Renal cortex interstitium (tissue), 15 donors: ENCODE measurements at places on chromosomes 13 and 19. TPM values are rescaled to one million over a fixed set of nuclear protein-coding genes. Genes with fewer than 3 reads are reported as not detected.

DNA sequence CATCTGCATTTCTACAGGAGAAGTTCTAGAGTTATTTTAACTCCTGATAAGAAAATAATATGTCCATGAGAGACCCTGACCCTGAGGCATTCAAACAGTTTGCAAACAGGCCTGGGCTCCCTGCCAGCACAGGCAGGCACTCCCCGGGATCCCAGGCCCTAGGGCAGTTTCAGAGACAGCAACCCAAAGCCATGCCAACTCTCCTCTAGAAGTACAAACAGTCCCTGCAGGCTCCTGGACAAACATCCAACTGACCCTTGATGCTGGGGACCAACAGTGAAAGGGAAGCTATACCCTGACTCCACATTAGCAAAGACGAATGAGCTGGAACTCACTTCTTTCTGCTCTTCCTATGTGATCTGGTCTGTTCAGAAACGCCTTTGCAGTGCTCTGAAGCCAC lies 44.8 kb downstream of the CCDC70 start:
- DNase-seq: no peak

DNA sequence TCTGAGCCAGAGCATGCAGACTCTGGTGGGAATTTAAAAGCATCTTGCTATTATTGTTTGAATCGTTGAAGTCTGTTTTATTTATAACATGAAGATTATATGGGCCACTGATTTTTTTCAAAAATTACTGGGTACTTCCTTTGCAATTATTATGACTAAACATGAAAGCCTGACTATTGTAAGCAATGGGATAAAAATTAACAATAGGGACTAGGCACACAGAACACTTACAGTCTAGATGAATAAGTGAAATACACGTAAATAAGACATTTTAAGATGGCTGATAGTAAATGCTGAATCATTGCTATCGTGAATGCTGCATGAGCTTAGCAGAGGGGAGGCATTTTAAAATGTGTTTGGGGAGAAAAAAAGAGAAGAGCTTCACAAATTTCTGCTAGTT lies 81.0 kb upstream of the MAB21L1 start:
- no peak for DNase-seq

The ZNF816 gene
- polyA plus RNA-seq: 18.3 TPM

The WDR87 gene
- polyA plus RNA-seq: not detected

The CHAMP1 gene
- 39.5 TPM for polyA plus RNA-seq

DNA sequence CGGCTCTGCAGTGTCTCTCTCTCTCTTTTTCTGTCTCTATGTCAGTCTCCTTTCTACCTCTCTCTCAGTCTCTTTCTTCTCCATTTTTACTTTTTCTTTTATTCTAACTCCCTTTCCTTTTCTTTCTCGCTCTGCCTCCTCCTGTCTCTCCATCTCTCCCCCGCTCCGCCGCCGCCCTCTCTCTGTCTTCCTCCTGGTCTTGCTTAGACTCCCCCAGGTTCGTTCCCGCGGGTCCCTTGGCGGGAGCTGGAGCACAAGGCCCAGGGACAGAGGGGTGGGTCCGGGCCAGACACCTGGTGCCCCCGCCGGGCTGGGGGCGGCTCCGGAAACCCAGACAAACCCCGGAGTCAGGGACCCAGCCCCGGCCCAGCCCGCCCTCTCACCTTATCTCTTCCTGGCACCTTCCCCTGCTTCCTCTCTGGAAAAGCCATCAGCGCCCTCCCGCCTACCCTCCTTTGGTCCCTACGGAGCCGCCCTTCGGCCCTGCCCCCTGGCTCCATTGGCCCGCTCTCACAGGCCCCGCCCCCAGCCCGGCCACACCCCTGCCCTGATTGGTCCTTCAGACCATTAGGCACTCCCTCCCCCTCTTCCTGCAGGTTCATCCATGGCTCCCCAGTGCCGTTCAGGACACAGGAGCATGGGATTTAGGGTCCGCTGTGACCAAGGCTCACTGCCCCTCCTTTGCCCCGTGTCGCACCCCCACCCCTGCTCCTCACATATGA lies 15.4 kb upstream of the NOP53 start:
- DNase-seq: no peak

GRCh38 chr19:1125601-1126467 lies 22.0 kb downstream of the GPX4 start:
- DNase-seq: no peak

DNA sequence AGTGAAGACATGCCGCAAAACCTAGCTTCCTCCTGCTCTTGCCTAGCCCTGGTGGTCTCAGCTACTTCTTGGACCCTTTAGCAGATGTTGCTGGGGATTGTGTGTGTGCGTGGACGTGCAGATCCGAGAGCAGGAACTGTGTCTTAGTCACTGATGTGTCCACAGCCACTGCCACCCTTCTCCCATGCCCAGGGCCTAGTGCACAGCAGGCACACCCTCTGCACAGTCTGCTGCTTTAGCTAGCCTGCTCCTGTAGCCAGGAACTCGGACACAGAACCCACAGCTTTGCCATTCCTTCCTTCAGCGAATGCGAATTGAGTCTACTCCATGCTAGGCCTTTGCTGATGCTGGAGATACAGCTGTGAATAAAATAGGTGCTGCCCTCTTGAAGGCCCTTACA lies 2.3 kb downstream of the CLPTM1 start:
- DNase-seq: no peak

DNA sequence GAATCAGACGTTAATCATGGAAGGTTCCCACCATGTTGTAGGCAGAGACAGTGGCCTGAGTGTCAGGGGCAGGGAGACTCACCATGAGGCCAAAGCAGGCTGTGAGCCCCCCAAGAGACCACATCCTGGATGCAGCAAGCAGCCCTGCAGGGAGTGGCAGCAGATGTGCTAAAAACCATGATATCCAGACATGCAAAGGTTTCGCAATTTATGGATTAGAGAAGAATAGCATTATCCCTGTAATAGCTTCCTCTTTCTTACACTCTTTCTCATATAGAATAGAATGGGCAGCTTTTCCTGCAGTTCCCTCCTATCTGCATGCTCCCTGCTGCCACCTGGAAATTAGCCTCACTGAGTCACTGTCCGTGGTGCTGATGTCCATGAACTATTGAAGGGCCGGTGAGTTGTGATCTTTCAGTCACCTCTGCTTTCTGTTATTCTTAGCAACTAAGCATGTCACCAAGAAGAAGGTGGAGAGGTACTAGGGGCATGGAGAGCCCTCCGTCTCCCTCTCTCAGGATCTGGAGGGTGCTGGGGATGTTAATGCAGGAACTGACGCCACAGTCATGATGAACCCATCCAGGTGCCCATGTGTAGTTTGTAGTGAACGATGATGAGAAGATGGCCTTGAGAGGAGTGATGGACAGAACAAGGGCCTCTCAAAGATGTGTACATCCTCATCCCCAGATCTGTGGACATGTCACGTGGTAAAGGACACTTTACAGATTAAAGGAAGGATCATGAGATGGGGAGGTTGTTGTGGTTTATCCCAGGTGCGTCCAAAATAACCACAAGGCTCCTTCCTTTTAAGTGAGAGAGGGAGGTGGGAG lies 9.9 kb downstream of the CEACAM4 start:
- no peak for DNase-seq

The FGF21 gene
- not detected for polyA plus RNA-seq

DNA sequence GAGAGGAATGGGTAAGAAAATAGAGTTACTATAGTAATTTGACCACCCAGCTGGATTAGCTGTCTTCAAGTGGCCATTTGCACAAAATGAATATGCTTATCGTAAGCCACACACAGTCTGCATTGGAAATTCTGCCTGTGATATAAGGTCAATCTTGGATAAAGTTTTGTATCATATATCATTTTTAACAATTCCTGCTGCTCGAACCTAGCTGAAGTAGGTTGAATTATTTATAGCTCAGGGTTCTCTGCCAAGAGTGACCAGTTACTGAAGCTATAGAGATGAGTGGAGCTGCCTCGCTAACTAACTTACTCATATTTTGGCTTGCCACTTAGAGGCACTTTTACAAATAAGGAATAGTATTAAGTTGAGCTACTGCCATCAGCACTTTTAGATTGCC lies 220.9 kb downstream of the RGCC start:
- DNase-seq: no peak

GRCh38 chr13:97975848-97976609 lies 22.6 kb downstream of the IPO5 start:
- DNase-seq: peak; percentile 84

- no peak for DNase-seq
Observed at GRCh38 chr13:48828962-48829411, 146.7 kb upstream of the FNDC3A start.

DNA sequence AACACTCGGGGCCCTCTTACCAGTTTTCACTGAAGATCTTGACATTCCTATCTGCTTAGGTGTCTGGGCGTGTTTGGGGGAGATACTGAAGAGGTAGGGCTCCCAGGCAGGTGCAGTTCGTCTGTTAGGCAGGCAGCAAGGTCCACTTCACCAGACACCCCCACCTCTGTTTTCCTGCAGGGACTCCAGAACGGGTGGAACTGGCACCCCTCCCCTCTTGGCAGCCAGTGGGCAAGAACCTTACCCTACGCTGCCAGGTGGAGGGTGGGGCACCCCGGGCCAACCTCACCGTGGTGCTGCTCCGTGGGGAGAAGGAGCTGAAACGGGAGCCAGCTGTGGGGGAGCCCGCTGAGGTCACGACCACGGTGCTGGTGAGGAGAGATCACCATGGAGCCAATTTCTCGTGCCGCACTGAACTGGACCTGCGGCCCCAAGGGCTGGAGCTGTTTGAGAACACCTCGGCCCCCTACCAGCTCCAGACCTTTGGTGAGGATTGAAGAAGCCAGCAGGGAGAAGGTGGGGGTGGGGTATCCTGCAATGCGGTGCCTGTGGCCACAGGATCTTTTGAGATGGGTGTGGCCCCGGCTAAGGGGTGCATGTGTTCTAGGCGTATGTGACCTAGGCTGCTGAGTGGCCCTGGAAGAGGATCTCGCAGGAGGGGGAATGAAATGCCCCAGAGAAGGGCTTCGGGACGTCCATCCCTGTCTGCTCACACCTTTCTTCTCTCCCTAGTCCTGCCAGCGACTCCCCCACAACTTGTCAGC lies 3.3 kb upstream of the ICAM4 start:
- no peak for DNase-seq

DNA sequence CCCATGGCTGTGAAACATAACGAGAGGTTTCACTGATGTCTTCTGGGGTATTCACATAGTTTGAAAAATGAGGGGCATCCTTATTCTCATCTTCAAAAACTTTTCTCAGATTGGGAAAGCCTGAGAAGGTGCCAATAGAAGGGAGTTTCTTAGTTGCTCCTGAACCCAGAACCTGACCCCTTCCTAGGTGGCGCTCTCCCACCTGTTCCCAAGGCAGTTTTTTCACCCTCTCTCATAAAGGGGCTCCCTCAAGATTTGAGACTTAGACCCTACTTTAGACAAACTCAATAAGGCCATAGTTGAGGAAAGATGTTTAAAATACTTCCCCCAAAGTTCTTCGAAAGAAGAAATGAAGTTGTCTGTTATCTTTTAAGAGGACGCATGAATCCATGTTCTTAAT lies 142.2 kb downstream of the FGF9 start:
- no peak for DNase-seq

GRCh38 chr13:98761126-98761985 lies 8.9 kb upstream of the SLC15A1 start:
- DNase-seq: no peak

DNA sequence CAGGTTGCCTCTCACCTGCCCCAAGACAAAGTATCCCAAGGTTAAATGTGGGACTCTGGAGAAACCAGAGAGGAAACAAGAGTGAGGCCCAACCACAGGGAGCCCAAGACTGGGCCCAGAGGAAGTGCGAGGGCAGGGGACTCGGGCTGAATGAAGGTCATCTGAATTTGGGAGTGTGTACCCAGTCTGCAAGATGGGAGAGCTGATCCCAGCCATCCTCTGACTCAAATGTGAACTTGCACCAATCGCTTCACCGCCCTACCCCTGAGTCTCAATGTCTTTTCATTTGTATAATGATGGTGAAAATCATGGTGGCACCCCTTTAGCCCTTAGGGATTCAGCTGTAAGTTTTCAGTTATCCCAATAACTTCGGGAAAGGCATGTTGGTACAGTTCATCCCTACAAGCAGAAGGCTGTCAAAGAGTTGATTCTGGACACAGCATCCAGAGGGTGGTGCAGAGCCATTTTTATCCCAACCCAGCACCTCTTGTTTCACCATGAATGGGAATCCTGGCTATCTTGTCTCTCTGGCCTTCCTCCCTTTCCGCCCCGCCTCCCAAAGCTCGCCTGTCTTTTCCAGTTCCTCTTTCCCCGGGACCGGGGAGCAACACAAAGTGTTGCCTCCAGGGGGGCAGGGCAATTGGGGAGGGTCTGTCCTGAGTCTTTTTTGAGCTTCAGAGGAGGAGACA lies 123.4 kb downstream of the NUFIP1 start:
- no peak for DNase-seq

DNA sequence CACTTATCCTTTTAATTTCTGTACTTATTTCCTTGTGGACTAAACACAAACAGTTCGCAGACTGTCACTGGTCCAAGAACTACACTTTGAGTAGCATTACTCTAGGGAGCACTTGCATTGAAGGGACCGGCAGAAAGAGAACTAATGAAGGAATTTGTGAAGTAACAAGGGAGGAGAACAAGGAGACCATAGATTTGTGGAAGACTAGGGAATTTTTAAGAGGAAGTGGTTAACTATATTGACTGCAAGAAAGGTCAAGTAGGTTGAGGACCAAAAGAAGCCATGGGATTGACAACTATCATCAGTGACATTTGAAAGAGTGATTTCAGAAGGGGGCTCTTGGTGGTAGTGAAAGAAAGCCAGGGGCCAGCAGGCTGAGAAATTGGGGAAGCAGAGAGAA lies 4.0 kb upstream of the RB1 start:
- DNase-seq: no peak

DNA sequence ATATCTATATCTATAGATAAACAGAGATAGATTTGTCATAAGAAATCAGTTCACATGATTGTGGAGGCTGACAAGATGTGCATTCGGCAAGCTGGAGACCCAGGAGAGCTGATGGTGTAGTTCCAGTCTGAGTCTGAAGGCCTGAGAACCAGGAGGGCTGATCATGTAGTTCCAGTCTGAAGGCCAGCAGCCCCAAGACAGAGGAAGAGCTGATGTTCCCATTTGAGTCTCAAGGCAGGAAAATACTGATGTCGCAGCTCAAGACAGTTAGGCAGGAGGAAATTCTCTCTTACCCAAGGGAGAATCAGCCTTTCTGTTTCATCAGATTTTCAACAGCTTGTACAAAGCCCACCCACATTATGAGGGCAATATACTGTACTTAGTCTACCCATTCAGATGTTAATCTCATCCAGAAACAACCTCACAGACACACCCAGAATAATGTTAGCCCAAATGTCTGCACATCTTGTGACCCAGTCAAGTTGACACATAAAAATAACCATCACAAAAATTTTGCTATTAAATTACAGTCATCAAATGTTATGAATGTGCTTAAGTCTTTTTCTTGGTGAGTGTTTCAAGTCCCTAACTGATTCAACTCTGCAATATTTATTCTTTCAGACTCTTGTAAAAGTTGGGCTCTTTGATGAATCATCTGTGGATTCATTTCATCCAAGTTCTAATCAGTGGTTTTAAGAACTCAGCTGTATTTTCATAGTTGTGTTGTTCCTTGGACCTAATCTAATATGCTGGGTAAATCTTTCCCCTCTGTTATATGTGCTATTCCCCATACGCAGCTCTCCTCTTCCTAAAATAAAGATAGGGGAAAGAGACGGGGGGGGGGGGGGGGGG lies 22.7 kb upstream of the LRCH1 start:
- DNase-seq: no peak
